COR-L47 (cell line): ENCODE measurements at places on chromosomes 12 and 14.

DNA sequence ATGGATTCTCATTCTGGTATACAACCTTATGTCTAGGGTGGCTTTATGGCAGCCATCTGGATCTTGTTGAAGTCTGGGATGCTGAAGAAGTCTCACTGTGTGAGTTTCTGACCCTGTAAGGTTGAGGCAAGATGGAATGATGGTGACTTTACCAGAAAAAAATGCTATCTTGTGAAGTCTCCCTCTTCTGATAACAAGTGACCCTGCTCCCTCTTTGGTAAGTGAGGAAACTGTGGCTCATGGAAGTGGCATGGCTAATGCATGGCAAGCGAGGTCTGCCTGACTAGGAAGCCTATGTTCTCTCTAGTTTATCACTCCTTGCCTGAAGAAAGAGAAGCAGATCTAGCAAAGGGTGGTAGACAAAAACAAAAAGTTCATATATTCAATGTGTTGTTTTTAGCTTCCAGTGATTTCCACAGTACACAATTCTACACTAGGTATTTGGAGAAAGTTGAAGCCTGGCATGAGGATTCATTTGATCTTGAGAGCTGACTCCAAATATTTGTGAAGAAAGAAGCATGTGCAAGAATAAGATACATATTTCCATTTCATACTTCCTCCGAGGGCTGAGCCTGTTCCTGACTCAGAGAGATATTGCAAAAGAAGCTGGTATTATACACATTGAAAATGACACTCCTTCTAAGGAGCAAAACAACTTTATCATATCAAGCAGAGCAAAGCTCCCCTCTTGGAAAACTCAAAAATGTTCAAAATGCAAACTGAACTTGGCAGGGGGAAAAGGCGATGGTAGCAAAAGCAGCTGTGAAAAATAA, 63.6 kb downstream of the HELB start:
- no peak for DNase-seq

DNA sequence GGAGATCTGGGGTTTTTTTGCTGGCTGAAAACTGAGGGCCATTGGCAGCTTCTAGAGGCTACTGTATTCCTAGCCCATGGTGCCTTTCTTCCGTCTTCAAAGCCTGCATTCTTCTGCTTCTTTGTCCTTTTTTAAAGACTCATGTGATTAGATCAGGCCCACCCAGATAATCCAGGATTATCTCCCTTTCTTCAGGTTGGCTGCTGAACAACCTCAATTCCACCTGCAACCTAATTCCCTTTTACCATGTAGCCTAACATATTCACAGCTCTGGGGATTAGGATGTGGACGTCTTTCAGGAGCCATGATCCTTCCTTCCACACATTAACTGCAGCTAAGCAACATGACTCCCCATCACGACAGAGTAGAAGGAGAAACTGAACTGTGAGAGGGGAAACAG, 985.5 kb downstream of the DIO2 start:
- DNase-seq = no peak

DNA sequence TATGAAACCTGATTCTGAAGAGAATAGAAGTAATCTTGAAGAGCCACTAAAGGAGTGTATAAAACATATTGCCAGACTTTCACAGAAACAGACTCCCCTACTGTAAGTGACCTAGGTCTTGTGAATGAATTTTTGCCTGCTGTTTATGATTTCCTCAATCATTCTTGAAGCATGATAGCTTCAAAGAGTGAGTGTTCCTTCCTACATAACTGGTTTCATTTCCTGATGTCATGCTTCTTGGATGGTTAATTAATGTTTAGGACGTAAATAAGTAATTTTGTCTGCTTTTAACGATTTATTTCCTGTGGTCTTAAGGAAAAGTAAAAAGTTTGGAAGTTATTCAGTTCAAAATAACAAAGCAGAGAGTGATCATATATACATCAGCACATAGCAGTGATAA, 129.8 kb downstream of the PIK3C2G start:
- no peak for DNase-seq

GRCh38 chr14:21852061-21852664, 178.5 kb upstream of the OR4E1 start:
- peak; percentile 3 for DNase-seq

DNA sequence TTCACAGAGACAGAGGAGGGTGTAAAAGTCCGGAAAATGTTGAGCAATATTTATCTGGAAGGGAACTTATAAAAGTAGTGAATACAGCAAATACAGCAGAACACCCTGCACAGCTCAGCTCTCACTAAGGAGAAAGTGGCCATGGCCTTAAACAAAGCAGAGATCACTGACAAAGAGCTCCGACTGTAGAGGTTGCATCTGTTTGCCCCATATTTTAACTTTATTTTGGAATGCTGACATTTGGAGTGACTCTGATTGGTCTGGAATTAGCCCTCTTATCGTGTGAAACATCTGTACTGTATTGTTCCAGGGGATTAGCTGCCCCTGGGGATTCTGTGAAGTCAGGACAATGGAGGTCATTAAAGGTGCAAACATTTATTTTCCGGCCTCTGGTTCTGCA, 1275.7 kb upstream of the FLRT2 start:
- no peak for DNase-seq

DNA sequence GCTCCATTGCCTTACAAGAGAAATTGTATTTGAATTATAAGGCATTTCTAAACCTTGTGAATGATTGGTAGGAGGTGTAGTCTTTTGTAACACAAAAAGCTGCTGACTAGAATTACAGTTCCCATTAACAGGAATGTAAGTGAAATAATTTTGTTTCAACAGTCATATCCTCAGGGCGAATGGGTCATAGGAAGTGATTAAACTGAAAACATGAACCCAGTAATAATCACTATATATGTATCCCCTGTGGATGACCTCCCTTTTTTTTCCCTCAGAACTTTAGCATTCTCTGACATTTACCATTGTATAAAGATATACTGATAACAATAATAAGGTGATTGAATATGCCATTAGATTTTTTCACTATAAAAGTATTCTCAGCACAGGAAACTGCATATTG, 312.3 kb downstream of the ATP23 start:
- DNase-seq = no peak

- no peak for DNase-seq
Measured at GRCh38 chr12:49041881-49042484, 18.6 kb downstream of the KMT2D start.

DNA sequence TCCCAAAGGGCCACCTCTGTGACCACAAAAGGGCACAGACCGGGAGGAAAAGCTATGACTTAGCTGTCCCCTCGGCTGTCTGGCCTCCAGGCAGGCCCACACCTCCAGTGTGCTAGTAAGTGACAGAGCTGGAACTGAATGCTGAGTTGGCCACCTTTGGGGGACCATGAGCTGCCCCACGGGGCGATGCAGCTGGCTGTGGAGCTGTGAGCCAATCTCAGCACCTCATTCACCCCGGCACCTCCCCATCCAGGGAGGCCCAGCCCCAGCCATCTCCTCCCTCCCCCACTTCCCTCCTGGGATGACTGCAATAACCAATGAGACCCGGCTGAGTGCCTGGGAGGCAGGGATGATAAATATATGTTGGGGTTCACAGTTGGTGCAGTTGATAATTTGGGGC, 12.2 kb upstream of the TESC start:
- DNase-seq = no peak

DNA sequence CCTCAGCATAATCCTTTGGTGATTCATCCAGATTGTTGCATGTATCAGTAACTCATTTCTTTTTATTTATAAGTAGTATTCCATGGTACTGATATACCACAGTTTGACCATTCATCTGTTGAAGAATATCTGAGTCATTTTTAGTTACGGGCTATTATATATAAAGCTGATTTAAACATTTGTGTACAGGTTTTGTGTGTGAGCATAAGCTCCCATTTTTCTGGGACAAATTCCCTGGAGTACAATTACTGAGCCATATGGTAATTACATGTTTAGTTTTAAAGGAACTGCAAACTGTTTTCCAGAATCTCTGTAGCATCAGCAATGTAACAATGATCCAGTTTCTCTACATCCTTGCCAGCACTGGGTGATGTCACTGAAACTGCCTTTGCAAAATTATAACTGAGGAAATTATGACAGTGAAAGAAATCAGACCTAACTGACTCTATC, 236.2 kb upstream of the KRR1 start:
- DNase-seq = no peak

GRCh38 chr12:30110958-30111586, 327.3 kb upstream of the TMTC1 start:
- DNase-seq = no peak

DNA sequence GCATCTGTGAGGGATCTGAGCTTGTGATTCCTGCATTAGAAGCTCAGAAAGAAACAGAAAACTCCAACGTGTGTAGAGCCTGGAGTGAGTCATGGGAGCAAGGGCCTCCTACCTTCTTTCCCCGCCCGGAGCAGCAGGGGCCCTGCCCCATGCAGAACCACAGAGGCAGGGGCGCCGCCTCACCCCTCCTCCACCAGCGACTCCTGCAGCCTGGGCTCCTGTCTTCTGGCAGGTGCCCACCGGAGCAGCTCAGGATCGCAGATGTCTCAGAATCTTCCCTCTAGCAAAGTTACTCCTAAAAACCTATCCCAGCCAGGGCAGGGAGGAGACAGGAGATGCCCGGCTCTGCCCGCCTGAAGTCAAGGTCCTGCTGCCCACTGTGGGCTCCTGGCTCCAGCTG, 58.7 kb downstream of the STX2 start:
- DNase-seq = no peak

- no peak for DNase-seq
Measured at GRCh38 chr14:50113381-50114035, 2.9 kb downstream of the VCPKMT start.

DNA sequence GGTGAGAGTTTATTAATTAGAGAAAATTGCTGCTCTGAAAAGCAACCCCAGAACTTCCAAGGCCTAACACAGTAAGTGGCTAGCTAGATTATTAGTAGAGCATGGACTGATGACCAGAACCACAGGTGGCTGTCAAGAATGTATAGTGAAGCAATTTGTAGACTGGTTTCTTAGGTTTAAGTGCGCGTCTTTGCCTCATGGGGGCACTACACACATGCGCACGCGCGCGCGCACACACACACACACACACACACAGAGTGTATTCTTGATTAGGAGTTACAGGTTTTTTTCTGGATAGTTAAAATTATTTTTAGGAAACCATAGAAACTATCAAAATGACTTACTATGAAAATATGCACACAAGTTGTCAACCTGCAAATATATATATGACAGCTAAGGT, 66.5 kb downstream of the BHLHE41 start:
- DNase-seq = no peak

GRCh38 chr12:96085475-96085874, 50.1 kb upstream of the LTA4H start:
- no peak for DNase-seq

DNA sequence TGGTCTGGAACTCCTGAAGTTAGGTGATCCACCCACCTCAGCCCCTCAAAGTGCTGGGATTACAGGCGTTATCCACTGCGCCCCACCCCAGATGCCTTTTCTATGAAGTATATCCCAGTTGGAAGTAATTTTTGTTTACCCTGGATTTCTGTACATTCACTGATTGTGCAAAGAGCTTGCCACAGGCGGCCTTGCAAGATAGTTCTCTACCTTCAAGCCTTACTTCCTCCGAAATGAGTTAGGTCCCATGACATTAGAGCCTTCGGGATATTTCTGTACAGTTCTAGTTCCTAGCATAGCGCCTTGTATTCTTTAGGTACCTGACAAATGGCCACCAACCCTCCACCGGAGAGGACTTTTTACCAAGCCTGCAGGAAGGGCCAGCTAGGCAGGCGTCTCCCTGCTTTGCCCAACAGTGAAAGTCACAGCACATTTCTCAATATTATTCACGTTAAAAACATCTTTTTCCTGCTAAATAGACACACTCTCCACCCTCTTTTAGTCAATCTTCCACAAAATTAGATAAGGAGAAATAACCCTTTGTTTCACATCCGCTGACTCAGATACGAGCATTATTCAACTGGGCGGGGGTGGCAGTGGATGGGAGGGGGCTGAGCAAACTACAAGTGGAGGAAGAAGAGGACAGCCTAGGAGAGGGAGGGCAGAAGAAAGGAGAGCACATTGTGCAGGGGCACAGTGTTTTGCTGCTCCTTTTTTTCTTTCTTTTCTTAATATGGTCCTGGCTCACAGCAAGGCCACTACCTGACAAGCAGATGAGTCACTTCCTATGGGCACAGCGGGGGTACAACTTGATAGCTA, 40.0 kb upstream of the CAPRIN2 start:
- DNase-seq = peak; percentile 15

GRCh38 chr12:46783871-46784270, 41.9 kb downstream of the SLC38A4 start:
- DNase-seq = no peak

DNA sequence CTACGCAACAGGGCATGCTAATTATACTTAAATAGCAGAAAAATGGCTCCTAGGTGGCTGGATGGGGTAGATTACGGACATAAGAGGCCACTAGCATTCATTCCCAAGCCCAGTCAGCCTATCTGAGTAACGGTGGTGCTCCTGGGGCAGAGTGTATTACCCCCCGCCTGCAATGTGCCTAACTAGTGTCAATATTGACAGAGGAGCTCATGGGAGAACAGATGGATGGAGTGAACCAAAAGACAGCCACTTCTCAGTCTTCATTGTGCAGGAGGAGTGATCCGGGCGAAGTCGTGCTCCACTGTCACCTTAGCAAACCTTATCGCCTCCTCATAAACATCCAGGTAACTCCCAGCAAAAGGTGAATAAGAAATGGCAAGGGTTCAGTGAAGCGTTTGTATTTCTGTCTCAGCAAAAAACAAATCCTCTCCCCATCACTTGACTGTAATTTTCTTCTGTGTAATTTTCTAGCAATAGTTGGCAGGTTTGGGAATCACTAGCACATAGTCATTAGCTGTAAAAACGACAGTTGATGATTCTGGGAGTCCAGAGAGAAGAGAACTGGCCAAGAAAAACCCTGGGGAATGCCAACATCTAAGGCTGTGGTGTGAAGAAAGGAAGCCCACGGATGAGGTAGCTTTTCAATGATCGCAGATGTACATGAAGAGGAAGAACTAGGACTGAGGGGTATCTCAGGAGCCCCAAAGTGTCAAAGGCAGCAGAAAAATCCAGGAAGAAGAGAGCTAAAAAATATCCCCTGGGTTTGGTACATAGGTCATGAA, 126.6 kb upstream of the BCL2L14 start:
- DNase-seq = no peak

DNA sequence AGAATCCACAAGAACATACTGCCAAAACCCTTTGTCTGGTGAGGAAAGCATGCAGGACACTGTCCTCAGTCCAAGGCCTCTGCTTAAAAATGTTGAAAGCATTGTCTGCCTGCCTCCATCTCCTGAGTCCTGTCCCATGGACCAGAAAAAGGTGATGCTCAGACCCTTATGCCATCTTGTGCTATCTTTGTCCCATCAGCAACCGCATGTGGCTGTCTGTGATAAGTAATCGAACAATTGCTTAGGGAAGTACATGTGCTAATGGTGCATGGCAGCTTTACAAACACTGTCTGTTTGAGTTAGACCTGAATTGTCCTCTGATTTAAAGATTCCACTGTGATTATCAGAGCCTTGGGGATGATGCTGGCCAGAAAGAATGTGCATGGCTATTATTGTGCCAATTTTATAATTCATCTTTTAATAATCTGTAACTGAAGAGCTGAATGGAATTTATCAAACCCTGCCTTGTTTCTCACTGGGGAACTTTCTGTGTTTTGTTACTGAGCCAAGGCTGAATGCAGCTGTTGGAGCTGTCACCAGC, 177.5 kb downstream of the DACT1 start:
- no peak for DNase-seq

GRCh38 chr14:88342980-88343379, 19.9 kb upstream of the KCNK10 start:
- no peak for DNase-seq
